ENCODE measurements at places on chromosomes 4 and X.

DNA sequence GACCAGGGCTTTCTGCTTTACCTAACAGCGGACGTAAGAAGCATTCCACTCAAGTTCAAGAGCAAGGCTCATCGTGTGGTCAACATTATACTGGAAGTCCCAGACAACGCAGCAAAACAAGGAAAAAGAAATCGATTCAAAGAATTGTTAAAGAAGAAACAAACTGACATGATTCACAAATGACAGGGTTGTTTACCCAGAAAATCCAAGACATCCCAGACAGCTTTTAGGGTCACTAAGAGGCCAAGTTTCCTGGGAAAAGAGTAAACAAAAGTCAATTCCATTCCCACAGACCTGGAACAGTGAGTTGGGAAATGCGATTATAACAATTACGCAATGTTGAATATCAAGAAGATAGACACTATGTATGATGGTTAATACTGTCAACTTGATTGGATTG, 21.5 kb upstream of the HTRA3 start:
- no peak for DNase-seq

DNA sequence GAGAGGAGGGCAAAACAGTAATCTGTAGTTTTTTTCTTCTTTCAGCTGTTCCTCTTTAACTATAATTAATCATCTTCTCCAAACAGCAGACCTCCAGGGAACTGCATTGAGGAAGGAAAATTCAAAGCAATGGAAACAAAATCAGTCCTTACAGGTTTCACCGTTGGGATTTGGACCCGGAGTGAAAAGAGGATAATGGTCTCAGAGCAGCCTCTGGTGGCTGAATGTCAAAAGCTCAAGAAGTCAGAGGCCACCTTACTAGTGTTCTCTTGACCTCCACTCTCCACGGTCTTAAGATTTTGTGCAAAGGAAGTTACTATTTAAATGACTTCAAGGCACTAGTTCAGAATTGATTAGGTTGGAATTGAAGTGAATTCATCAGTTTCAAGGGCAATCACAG, 16.0 kb upstream of the MID1 start:
- no peak for DNase-seq

DNA sequence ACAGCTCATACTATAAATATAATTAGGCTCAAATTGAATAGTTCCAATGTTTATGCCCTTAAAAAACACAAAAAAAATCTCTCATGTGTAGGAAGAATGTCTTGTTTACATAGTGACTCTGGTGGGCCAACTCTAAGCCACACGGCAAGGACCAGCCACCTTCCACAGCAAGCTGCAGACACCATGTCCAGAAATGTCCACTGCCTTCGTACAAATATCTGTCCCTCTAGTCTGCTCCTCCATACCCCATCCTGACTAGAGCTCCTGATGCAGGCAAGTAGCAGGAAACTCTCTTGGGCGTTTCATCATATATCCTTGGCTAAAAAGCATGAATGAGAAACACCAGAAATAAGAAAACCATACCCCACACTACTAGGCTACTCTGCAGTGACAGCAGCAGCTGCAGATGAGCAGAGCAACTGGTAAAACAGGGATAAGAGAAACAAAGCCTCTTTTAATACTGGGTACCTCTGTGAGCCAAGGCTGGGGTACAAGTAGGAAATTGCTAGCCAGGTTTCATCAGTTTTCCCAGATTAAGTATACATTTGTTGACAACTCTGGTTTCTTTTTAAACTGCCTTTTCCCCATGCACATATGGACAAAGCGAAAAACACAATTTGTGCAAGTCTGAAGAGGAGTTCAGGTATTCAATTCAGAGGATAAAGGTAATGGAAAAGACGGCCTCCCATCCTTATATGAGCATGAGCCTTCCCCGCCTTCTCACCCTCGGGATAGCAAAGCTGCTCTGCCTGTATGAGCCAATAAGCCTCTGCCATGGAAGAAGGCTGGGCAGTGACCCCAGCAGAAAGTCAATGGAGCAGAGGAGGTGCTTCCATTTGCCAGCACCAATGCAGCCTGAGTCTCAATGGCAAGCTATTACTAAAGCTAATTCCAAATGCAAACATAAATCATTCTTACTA, 245.4 kb downstream of the DCLK2 start:
- no peak for DNase-seq

GRCh38 chrX:30196322-30196721, 19.0 kb upstream of the MAGEB2 start:
- DNase-seq: no peak

- DNase-seq: no peak
Observed at GRCh38 chrX:72015383-72015782, 104.7 kb downstream of the NHSL2 start.

GRCh38 chr4:135605076-135605475, 1403.5 kb upstream of the PABPC4L start:
- no peak for DNase-seq

DNA sequence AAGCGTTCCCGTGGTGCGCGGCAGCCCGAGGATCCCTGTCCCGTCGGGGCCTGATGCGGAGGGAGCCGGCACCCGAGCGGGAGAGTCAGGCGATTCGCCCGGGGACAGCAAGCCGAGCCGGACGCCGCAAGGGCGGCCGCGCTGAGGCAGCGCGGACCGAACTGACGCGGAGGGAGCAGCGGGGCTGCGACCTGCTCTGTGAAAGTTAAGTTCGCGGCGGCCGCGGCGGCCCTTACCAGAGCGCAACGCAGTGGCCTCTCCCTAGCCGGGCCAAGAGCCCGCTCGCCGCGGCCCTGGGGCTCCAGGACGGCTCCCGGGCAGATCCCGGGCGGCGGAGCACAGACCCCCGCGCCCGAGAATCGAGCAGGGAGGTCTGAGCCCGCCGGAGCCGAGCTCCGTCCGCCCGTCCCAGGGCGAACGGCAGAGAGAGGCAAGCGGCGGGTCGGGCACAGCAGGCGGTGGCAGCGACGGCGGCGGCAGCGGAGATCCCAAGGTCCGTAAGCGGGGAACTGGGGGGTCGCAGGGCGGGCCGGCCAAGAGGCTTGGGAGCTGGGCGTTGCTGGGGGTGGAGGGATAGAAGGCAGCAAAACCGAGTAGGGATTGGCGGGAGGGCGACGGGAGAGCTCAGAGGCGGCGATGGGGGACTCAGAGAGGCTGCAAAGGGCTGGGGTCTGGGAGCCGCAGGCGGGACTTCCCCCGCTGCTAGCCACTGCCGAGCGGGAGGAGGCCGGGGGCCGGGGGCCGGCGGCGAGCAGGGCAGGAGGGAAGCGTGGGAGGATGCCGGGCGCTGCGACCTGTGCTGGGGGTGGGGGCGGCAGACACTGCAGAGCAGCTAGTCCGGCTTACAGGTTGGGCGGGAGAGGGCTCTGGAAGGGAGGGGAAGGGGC, 1.0 kb downstream of the GPR50 start:
- DNase-seq: no peak

DNA sequence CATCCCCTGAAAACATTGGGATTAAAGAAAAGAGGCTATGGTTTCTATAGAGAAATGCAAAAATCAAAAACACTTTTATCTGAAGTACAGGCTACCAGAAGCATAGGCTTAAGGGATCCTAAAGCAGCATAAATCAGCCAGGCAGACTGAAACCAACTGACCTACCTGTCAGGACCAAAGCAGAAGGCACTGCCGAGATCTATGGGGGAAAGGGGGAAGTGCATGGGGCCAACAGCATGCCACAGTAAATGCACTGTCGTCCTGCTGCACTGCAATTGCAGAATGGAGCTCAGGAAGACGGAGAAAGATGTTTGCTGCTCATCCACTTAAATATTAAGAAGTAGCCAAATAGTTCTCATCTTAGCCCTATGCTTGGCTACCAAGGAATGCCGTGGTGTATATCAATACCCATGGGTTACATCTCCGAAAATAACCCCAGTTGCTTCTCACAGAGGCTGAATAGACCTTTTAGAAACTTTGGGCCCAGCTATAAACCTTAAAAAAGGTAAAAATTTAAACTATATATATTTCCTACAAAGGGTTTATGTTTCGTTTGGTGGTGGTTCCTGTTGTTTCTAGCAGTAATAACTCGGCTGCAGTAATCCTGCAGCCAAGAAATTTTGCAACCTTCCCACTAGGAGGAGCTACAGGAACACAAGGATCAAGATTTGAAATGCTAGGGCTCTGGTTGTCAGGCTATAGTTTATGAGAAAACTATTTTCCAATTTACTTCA, 312.2 kb upstream of the DIAPH2 start:
- no peak for DNase-seq

DNA sequence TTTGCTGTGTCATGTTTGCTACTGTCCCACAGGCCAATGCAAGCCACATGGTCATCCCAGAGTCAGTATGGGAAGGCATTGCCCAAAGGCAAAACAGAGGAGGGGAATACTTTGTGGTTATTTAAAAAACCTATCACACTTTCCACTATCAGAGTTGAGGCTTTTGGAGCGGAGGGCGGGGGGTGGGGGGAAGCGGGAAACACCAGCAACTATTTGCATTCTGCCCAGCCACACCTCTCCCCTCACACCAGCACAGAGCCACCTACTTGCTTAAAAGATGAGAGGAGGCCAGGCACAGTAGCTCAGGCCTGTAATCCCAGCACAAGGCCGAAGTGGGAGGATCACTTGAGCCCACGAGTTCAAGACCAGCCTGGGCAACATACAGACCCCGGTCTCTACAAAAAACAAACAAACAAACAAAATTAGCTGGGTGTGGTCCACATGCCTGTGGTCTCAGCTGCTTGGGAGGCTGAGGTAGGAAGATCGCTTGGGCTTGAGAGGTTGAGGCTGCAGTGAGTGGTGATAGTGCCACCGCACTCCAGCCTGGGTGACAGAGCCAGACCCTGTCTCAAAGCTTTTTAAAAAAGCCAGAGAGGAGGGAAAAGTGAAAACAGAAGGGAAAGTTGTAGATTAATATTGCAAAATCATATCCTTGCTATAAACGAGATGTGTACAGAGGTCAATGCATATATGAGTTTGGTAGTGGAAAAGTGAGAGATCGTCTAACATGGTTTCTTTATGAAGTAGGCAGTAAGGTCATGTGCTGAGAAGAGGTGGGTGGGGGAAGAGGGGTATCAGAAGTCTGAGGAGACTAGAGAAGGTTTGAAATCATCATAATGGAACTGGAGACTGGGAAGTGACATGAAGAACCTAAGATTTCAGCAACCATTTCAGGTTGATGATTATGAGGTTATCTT, 1.9 kb upstream of the CHST7 start:
- no peak for DNase-seq

DNA sequence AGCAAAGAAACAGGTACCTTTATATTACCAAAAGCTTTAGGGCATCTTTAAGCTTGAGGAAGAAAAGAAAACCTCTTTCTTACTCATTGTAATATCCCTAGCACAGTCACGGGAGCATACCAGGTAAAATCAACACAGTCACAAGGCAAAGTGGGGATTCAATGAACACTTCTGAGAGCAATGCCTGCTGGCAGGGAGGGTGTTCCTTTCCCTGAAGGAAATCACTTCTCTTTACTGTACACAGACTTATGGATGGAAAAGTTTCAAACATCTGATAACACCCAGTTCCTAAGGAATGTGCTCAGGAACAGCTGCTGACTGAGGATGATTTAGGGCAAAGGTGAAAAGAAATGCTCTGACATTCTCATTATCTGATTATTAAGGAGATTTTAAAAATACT, 94.8 kb downstream of the MAML3 start:
- DNase-seq: no peak

- no peak for DNase-seq
Observed at GRCh38 chrX:118724775-118725174, 2.6 kb upstream of the IL13RA1 start.

DNA sequence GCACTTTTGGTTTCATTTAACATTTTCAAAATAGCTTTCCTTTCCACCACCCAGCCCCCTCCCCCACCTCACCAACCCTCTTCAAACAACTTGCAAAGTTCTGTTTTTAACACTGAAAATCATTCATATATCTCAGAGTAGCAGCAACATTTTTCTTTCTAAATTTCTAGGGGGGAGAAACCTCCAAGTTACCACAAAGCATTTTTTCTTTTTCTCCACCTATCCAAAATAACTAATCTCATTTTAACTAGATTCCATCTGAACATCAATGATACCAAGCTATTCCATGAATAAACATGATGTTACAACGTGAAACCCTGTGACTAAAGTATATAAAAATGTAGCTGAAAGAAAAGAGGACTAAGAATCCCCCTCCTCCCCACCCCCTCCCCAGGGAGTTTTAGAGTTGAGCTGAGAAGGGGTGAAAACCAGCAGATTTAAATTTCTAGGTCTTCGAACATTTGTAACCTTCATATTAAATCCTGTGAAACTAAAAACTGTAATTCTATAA, 5.2 kb downstream of the LDB2 start:
- DNase-seq: no peak

- DNase-seq: no peak
Observed at GRCh38 chrX:138708268-138708667, 3.2 kb downstream of the FGF13 start.

DNA sequence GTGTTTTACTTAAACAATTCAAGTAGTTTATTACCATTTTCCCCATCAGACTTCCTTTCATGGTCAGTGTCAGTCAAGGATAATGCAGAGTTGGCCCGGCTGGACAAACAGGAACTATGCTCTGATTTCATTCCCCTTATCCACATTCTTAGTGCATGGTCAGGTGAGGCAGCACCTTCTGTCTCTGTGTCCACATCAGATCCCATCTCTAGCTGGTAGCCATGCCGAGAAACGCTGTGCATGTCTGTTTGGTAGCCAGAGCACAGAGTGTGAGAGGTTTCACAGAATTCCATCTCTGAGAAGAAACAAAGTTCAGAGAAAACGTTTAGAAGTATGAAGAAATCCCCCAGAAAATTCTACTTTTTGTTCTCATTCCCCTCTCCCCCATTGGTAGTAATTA, 423.7 kb upstream of the TEX13C start:
- DNase-seq: no peak

- no peak for DNase-seq
Observed at GRCh38 chr4:168713253-168713652, 216.4 kb downstream of the PALLD start.

GRCh38 chr4:89889289-89889688, 5.4 kb upstream of the MMRN1 start:
- no peak for DNase-seq

DNA sequence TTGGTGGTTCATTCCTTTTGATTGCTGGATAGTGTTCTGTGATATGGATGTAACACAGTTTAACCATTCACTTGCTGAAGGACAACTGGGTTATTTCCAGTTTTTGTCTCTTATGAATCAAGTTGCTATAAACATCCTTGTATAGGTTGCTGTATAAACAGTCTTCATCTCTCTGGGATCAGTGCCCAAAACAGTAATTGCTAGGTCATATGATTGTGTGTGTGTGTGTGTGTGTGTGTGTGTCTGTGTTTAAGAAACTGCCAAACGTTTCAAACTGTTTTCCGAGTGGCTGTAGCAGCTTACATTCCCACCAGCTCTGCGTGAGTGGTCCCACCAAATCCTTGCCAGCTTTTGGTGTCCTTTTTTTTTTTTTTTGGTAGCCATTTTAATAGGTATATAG, 60.4 kb downstream of the F11 start:
- no peak for DNase-seq

Measured in NCI-H2227 treated with DMSO at 0.1 percent for 48 hours (cell line).